ENCODE measurements at places on chromosomes 16 and 17.
A peak's percentile ranks its signal among the peaks of the same experiment; 100 is the strongest.

- no peak for DNase-seq
Measured at GRCh38 chr17:1627182-1627981, 1.3 kb downstream of the SLC43A2 start.

- DNase-seq: no peak
Measured at GRCh38 chr17:66399441-66399840, 97.0 kb downstream of the PRKCA start.

DNA sequence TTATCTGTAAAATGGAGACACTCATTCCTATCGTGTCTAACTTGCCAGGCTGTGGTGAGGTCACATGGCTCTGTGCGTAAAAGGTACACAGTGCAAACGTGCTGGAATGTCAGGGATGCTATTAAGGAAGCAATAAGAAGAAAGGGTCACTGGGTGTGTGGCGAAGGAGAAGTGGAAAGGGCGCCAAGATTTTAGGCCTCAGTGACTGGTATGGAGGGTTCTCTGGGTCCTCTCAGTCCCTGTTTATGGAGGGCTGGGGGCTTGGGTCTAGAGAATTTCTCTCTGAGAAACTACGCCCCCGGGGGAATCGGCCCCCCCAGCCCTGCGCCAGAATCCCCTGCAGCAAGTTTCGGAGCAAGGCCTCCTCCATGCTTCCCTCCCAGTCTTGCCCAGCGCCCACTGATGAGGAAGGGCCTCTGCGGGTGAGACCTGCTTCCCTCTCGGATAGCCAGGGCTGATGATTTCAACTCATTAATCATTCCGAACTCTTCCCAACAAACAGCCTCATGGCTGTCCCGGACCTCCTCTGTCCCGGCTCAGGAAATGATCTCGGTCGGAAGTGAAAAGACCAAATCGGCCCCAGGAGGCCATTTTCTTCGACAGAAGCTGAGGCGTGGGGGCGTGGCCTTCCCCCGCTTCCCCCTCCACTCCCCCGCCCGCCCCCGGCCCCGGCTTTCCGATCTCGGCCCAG lies 1.2 kb upstream of the HEXIM1 start:
- DNase-seq: no peak

GRCh38 chr17:63437287-63438091 lies 8.6 kb downstream of the CYB561 start:
- no peak for DNase-seq

DNA sequence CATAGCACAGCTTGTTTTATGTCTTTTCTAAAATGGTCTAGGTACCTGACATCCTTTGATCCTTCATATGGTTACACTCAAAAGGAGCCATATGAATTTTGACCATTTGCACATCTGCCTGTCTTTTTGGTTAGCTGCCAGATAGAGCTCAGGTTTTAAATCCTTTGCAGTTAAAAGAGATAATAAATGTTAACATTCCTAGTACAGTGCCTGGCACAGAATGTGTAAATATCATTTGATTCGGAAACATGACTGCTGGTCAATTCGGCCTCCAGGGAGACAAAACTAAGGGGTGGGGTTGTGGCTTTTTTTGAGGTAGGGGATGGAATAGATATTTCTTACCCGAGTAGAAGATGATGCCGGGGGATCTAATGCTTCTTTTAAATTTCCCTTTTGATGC lies 64.2 kb downstream of the FTO start:
- DNase-seq: no peak

DNA sequence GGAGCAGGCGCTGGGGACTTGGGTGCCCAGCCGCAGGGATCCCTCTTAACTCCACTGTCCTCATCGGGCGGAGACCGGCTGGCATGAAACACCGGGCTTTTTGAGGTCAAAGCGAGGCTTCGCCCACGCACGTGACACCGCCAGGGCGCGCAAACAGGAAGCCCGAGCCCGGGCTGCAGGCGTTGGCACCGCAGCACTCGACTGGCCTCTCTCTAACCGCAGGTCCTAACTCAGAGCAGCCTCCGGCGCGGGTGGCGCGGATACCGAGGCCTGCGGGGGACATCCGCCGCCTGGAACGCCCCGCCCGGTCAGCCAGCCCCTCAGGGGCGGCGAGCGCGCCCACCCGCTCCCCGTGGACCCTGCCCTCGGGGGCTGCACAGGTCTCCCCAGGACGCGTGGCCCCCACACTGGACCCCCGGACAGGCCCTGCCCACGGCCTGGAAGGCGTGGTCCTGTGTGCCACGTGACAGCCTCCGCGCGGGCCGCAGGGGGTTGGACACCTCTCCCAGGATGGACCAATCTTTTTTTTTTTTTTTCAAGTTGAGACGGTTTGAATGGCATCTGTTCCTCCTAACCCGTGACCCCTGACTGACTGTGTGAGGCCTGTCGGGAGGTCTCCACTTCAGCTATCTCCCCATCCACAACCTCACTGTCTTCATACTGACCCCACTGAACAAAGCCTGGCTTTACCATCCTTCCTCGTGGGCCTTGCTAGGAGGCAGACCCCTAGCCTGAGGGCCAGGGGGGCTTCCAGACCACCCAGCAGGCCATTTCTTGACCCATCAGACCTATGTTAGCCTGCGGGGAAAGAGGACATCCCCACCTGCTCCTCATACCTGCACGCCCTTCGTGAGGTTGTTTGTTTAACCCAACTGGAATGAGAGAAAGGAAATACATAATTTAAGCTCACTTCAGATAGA lies 8.4 kb upstream of the SLC47A2 start:
- DNase-seq: peak; percentile 26

GRCh38 chr16:12531937-12532336 lies 271.8 kb downstream of the CPPED1 start:
- DNase-seq: no peak

DNA sequence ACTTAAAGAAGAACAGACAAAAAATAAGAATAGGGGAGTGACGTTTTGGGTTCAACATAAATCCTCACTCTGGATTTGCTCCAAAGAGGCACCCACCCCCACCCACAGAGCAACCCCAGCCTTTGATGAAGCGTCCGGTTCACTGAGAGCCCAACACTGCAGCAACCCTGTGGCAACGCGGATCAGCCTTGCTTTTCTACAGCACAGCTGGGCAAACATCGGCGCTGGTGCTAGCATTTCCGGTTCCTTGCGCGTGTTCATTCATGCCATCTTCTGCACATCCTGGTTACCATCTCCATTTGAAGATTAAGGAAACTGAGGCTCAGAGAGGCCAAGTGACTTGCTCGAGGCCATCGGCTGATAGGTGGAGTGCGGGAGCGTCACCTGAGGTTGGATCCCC lies 8.7 kb upstream of the GINS2 start:
- no peak for DNase-seq

DNA sequence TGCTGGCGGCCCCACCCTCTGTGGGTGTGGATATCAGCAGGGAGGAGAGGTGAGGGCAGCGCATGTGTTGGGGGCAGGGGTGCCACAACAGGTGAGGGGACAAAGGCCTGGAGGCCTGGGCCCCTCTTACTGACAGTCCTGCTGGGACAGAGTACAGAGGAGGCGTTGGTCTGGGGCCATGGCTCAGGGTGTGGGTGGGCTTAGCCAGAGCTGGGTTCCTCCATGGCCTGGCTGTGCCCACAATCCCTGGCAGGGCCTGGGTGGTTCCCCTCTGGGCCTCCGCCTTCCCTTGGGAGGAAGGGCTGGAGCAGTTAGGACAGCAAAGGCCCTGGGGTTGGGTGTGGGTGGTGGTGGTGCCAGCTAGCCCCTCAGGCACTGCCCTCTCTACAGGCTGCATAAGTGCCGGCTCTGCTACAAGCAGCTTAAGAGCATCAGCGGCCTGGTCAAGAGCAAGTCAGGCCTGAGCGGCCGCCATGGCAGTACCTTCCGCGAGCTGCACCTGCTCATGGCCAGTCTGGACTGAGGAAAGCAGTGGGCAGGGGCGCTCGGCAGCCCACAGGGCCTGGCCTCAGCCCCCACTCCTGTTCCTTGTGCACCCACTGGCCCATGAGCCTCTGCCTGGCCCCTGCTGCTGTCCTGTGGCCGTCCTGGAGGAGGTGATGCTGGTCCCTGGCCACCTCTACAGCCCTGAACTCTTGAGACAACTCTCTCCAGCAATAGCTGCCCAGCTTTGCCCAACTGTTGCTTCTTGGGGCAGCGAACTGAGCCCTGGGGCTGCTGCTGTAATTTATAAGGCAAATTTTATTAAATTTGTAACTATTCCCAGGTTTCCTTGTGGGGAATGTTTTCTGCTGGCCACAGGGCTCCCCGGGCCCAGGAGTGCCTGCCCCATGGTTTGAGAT lies 21.1 kb downstream of the KATNB1 start:
- DNase-seq: no peak

- no peak for DNase-seq
Measured at GRCh38 chr16:24646646-24646995, 82.8 kb upstream of the TNRC6A start.

DNA sequence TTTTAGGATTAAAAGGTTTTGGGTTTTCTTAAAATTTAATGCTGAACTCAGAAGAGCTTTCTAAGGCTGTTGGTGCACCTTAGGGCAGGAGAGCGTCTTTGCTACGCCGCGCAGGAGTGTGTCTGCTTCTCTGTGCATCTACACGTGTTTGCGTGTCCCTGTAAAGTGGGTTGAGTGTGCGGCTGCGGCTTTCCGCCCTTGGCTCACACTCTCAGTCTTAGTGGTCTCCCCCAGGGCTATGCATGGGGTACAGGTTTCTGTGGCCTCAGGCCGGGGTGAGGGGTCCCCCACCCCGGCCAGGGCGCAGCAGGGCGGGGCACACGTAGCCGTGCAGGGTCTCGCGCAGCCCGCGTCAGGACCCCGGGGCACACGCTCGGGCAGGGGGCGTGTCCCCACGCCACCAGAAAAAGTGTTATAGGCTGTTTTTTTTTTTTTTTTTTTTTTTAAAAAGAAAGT lies 727 bp upstream of the TENT4B start:
- peak; percentile 47 for DNase-seq

DNA sequence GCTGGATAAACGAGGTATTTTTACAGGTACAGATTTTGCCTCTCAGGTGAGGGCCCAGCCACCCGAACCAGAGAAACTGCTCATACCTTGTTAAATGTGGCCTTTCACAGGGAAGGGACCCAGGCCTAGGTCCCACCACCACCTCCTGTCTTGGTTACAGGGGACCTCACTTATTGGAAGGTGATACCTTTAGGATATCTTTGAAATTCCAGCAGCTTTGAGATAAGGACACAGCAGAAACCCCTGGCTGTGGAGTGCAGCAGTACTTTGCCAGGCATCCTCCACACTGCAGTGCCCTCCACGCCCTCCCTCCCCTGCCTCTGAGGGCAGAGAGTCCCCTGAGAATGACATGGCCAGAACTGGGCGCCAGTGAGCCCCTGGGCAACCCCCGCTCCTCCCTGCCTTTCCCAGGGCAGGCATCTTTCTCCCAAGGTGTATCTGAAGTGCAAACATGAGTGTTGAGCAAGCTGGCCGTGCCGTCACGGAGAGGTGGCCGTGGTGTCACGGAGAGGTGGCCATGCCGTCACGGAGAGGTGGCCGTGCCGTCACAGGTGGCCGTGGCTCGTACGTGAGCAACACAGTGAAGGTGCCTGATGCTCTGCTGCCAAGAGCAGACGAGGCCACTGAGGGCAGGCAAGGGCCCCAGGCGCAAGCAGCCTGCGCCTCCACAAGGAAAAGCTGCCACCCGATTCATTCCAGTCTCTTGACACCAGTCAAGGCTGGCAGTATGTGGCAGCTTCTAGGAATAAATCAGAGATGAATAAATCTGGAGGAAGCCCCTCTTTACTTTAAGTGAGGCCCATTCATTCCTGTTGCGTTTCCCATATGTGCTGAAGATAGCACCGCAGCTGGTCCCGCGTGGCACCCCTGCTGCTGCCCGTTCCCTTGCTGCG lies 134.5 kb upstream of the CHMP6 start:
- no peak for DNase-seq

DNA sequence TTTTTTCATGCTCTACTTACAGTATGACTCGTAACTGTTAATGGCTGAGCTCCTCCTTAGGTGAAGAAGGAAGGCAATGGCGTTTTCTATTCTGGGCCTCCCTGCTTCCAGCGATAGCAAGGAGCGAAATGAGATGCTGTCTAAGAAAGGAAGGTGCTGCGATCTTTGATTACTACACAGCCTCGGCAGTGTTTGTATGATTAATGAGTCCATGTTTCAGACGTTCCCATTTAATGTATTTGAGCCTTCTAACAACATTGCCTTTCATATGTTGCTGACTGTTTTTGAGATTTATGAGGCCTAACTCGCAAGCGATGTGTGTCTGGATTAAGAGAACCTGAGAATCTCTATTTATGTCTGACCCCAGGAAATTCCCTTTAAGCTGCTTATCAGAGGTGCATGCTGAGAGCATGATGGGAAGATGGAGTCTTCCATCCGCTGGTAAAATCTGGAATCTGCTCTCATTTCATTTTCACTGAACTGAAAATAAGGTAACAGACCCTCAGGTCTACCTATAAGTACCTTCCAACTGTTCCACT lies 403.4 kb downstream of the WWOX start:
- DNase-seq: no peak

GRCh38 chr17:36507266-36507665 lies 20.8 kb downstream of the ZNHIT3 start:
- DNase-seq: no peak

DNA sequence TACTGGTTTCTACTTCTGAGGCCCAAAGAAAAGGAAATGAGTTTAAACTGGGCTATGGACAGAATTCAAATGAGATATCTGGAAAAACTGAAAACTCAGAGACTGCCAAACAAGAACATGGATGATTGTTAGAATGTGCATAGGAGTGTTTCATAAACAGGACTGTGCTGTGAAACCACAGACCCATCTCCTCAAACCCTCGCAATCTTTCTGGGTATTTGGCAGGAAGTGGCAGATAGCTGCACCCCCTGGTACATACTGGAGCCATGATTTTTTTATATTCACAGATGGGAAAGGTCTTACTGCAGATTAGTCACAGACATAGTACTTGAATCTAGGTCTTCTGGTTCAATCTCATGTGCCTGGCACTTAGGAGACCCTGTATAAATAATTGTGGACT lies 145.0 kb downstream of the CCDC182 start:
- no peak for DNase-seq

DNA sequence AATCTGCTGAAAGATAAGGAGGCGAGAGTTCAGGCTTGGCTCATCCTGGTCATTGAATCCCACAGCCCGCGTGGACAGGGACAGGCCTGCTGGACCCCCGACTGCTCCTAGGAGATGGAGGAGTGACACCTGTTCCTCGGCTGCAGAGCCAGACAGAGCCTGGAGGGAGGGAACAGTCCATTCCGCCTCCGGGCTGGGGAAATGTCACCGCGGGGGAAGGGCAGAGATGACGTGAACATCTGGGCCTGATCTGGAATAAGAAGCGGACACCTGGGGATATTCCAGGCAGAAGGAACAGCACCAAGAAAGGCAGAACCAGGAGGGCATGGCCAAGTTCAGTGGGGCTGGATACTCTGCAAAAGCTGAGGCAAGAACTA lies 1.5 kb downstream of the ZNF747 start:
- DNase-seq: no peak

GRCh38 chr17:65598746-65599145 lies 37.3 kb upstream of the AXIN2 start:
- no peak for DNase-seq

Measured in activated CD4-positive, alpha-beta T cell treated with anti-CD3 and anti-CD28 coated beads for 1 hour (primary cell).